Posterior vena cava (tissue), 2 donors: ENCODE measurements at places on chromosomes 12 and 14. TPM values are rescaled to one million over a fixed set of nuclear protein-coding genes. Genes with fewer than 3 reads are reported as not detected.

Gene AHNAK2
- 274 TPM for total RNA-seq

Gene GZMB
- total RNA-seq, result 0.79 TPM

Gene SLCO1B3
- not detected for total RNA-seq

Gene SDSL
- total RNA-seq, result 1.1 TPM

Gene NTS
- total RNA-seq, result 1.4 TPM

Gene TMEM119
- total RNA-seq, result 72.5 TPM

Gene NRL
- total RNA-seq, result 1.1 TPM

Gene RIMBP2
- total RNA-seq, result 1.3 TPM

Gene PTGDR
- 2.9 TPM for total RNA-seq

Gene KRT82
- total RNA-seq, result not detected

Gene BEGAIN
- total RNA-seq, result 0.56 TPM

Gene SYT1
- total RNA-seq, result 2.6 TPM

Gene FAM222A
- 0.79 TPM for total RNA-seq
